Left colon (tissue), 2 donors: ENCODE measurements at places on chromosomes 12 and 14. TPM values are rescaled to one million over a fixed set of nuclear protein-coding genes. Genes with fewer than 3 reads are reported as not detected.

DNA sequence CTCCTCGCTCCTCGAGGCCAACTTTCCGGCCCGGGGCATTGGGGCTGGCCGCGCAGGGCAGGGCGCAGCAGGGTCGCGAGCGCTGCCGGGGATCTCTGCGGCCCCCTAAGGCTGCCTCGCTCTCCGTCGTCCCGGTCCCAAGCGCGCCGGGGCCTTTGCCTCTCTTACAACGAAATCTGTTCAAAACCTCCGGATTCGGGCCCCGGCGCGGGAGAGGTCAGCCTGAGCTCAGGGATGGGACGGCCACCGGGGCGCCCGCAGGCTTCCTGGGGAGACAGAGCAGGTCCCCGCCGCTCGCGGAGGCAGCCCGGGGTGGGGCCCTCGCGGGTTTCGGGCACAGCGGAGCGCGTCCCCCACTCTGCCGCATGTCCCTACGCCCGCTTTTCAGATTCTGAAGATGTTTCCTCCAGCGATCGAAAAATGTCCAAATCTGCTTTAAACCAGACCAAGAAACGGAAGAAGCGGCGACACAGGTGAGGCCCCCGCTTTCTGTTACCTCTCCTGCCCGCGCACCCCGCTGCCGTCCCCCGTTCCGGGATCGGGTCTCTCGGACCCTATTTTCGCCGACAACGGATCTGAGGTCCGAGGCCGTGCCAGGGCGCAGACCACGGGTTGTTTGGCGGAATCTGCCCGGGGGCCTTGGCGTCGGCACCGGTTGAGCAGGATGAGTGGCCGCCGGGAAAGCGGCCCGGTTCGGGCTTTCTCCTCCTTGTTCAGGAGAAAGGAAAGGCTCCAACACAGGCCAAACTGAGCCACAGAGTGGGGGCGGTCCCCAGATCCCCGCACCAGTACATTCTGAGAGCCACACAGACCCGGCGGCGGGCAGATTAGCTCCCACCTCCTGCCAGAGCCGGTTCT, 1.8 kb downstream of the VSX2 start:
- DNase-seq = no peak

- DNase-seq = no peak
Measured at GRCh38 chr12:104425614-104426013, 31.1 kb upstream of the CHST11 start.

GRCh38 chr12:99232324-99232723, 415.2 kb upstream of the GARIN6 start:
- no peak for DNase-seq

SAV1 gene
- 17.1 TPM for total RNA-seq

RAB2B gene
- total RNA-seq = 16.0 TPM

NR1H4 gene
- 30.5 TPM for total RNA-seq

KRT3 gene
- total RNA-seq = not detected
